ENCODE measurements at places on chromosomes 12 and 14. TPM values are rescaled to one million over a fixed set of nuclear protein-coding genes. Genes with fewer than 3 reads are reported as not detected.

WBP11 gene
- 21.6 TPM for total RNA-seq

SERPINA10 gene
- total RNA-seq = not detected

NPAS3 gene
- total RNA-seq = 0.76 TPM

ASIC1 gene
- total RNA-seq = 3.5 TPM

SERPINA1 gene
- not detected for total RNA-seq

TTLL5 gene
- total RNA-seq = 26.5 TPM

SLC7A7 gene
- total RNA-seq = 3.4 TPM

PTPRR gene
- 0.78 TPM for total RNA-seq

MYF6 gene
- not detected for total RNA-seq
